ENCODE measurements at places on chromosomes 7 and 10.
A peak's percentile ranks its signal among the peaks of the same experiment; 100 is the strongest.

- DNase-seq: no peak
Measured at GRCh38 chr7:19106241-19107080, 11.0 kb downstream of the TWIST1 start.

DNA sequence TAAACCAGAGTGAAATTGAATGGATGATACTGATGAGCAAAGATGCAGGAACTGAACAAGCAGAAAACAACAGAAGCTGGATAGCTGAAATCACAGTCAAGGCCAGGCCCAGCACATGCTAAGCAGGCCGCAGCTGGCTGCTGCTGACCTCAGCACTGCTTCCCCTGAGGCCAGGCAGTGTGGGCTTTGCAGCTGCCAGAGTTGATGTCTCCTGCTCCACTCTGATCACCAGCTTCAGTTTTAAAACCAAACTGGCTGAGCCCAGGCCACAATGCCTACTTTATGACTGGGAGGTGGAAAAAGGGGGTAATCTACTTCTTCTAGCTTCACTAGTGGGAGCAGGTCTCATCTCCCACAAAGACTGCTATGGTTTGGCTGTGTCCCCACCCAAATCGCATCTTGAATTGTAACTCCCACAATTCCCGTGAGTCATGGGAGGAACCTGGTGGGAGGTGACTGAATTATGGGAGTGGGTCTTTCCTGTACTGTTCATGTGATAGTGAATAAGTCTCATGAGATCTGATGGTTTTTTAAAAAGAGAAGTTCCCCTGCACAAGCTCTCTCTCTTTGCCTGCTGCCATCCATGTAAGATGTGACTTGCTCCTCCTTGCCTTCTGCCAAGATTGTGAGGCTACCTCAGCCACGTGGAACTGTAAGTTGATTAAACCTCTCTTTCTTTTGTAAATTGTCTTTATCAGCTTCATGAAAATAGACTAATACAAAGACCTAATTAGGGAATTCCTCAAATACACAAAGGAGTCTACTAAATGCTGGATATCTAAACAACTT, 136.4 kb upstream of the ITGB1 start:
- no peak for DNase-seq

DNA sequence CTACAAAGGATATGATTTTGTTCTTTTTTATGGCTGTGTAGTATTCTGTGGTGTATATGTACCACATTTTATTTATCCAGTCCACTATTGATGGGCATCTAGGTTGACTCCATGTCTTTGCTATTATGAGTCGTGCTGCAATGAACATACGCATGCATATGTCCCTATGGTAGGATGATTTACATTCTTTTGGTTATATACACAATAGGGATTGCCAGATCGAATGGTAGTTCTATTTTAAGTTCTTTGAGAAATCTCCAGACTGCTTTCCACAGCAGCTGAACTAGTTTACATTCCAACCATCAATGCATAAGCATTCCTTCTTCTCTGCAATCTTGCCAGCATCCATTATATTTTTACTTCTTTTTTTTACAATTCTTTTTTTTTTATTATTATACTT, 35.6 kb upstream of the FAM13C start:
- DNase-seq: no peak

DNA sequence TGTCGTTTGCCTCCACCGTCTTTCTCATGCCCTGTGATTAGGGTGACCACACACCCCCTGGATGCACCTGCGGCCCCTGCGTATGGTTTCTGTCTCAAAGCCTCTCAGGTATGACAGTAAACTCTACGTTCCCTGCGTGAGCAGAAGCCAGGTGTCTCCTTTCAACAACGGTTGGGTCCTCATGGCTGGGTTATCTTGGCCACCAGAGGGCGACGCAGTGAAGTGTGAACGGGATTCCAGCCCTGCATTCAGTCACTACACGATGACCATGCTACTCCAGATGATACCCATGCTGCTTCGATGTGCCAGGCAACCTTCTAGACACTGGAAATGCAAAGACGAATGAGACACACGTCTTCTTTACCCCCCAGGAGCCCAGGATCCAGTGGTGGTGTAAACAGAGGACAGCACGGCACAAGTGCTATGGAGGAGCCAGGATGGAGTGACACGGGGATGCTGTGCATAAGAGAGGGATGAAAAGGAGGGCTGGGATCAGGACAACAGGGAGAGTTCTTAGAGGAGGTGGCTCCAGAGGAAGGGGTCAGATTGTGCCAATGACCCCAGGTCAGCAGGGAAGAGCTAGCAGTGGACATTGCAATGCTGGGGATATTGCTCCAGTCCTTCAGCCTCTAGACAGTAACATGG, 228.1 kb upstream of the PFKP start:
- no peak for DNase-seq

DNA sequence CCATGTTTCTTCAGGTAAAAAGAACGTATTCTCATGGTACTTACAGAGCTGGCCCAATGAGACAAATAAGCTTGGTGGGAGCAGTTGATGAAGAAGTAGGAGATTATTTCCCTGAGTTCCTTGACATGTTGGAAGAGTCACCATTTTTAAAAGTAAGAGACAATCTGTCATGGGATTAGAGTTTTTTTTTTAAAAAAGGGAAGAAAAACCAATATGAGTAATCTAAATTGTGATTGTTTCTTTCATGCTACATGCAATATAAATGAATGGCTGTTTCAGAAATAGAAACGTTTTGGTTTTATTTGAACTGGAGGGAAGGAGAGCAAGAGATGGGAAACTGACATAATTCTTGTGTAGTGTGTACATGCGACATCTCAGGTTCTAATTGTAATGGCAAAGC, 32.8 kb downstream of the TMEM60 start:
- no peak for DNase-seq

DNA sequence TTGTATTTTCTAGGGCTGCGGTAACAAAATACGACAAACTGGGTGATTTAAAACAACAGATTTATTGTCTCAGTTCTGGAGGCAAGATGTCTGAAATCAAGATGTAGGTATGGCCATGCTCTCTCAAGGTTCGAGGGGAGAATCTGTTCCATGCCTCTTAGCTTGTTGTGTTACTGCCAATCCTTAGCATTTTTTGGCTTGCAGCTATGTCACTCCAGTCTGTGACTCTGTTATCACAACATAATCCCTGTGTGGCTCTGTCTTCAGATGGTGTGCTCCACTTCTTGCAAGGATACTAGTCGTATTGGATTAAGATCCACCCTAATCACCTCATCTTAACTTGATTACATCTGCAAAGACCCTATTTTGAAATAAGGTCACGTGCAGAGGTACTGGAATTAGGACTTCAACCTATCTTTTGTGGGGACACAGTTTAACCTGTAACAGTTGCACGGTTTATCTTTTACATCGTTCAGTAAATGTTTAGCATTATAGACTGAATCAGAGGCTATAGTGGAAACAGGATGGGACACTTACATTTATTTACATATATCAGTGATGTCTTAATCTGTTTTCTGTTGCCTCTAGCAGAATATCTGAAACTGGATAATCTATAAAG, 3.1 kb downstream of the C1GALT1 start:
- DNase-seq: no peak

- DNase-seq: no peak
Measured at GRCh38 chr10:112242769-112243168, 40.4 kb upstream of the TECTB start.

GRCh38 chr10:94012834-94013233, 19.1 kb downstream of the PLCE1 start:
- DNase-seq: no peak

DNA sequence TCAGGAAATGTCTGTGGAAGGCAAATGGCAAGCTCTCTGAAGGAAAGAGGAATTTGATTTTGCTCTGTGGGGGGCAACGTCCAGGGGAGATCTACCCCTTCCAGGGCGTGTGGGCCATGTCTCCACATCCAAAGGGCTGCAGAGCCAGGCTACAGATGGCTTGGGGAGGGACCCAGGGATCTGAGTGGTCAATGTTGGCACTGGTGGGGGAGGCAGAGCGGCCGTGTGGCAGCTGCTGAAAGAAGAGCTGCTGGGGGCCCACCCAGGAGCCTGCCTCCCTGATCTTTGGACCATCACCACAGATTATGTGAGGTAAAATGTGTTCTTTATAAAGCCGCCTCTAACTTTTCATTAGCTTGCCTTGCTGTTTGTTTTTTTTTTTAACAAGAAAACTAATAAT, 144.1 kb downstream of the HERPUD2 start:
- DNase-seq: no peak

DNA sequence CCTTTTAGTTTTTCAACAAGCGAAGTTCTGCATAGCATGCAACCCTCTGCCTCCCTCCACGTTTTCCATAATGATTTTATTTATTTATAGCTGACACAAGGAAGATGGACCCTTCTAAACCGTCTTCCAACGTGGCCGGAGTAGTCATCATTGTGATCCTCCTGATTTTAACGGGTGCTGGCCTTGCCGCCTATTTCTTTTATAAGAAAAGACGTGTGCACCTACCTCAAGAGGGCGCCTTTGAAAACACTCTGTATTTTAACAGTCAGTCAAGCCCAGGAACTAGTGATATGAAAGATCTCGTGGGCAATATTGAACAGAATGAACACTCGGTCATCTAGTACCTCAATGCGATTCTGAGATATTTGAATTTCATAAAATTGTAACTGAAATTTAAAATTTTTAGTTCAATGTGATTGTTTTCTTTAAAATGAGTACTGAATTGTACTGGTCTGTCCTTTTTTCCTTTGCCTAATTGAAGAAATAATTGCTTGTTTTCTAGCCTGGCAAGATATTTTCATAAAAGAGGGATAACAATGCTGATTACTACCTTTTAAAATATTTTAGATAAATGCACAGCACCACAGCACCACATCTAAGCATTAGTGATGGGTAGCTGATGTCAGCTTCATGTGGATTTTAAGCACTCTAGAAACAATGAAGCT, 41.5 kb upstream of the SLC39A12 start:
- no peak for DNase-seq

DNA sequence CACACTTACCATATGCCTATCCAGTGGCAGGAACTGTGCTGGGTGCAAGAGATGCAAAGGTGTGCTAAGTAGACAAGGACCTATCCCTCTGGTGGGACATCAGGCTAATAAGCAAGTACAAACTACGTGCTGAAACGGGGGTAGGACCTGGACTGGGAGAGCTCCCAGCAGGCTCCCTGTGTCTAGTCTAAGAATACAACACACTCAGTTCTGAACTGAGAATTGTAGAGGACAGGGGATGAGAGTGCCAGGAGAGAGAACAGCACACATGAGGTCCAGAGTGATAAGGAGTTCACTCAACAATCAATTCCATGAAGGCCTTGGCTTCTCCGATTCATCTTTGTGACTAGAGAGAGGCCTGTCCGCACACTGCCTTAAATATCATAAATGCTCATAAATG, 253.7 kb downstream of the ELMO1 start:
- no peak for DNase-seq

DNA sequence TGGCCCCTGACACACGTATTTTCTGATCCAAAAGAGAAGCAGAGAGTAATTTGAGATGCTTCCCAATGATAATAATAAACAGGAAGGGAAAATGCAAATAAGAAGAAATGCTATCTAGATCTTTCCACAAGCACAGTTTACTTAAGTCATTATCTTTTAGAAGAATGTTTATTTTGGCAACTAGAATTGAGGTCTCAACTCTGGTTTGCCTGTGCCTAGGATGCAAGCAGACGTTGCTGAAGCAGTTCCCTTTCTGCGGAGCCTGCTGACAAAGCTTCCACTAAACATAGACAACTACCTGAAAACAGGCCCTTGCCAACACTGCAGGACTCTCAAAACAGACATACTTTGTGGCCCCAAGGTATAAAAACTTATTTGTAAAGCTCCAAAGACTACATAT, 315.8 kb upstream of the POM121L12 start:
- no peak for DNase-seq

- DNase-seq: no peak
Measured at GRCh38 chr7:130897515-130898419, 163.8 kb upstream of the KLF14 start.

DNA sequence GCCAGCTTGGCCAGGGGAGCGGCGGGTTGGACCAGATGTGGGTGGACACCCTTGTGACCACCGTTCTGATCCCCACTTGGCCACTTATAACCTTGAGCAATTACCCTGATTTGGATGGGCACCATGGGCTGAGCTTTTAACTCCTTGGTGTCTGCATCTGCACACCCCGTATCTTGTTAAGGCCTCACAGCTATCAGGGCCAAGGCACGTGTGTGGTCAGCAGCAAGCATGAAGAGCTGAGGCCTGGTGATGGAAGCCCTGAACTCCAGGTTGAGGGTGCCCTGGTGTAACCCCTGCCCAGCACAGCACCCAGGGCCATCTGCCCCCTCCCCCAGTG, 89.2 kb downstream of the ZMIZ1 start:
- DNase-seq: no peak

GRCh38 chr10:124346831-124347230, 71.9 kb downstream of the OAT start:
- no peak for DNase-seq

- DNase-seq: peak; percentile 28
Measured at GRCh38 chr7:150803161-150803860, 2.7 kb downstream of the TMEM176A start.

GRCh38 chr10:74628136-74628535, 198.3 kb upstream of the KAT6B start:
- DNase-seq: no peak

GRCh38 chr7:114130866-114131265, 212.1 kb upstream of the PPP1R3A start:
- DNase-seq: no peak

DNA sequence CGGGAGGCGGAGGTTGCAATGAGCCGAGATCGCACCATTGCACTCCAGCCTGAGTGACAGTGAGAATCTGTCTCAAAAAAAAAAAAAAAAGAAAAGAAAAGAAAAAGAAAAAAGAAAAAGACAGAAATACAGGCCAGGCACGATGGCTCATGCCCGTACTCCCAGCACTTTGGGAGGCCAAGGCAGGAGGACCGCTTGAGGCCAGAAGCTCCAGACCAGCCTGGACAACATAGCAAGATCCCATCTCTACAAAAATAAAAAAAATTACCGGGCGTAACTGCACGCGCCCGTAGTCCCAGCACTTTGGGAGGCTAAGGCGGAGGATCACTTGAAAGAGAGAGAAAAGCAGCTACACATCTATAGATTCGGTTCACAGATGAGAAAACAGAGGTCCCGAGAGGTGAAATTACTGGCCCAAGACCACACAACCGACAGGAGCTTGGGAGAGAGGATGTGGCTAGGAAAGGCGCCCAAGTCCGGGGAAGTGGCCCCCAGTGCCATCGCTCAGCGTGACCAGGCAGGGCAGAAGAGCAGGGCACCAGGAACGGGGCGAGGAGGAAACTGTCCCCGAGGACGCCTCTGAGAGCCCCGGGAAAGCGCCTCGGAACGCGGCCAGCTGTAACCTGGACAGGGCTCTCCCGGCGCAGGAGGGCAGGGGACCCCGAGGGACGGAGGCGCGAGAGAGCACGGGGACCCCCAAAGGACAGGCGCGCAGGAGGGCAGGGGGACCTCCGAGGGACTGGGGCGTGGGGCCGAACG, 612 bp downstream of the SNX8 start:
- no peak for DNase-seq

GRCh38 chr7:75033064-75033463, 40.5 kb downstream of the RCC1L start:
- no peak for DNase-seq

GRCh38 chr7:34236839-34237492, 331.6 kb downstream of the BMPER start:
- DNase-seq: no peak

GRCh38 chr10:126646110-126646509, 24.4 kb downstream of the C10orf90 start:
- DNase-seq: no peak

GRCh38 chr7:128915271-128915819, 4.8 kb upstream of the KCP start:
- no peak for DNase-seq

- no peak for DNase-seq
Measured at GRCh38 chr7:123157606-123158005, 42.2 kb downstream of the SLC13A1 start.

GRCh38 chr7:27952456-27953285, 212.7 kb downstream of the TAX1BP1 start:
- no peak for DNase-seq

GRCh38 chr7:106016331-106016730, 53.3 kb downstream of the CDHR3 start:
- DNase-seq: no peak
